ENCODE measurements at places on chromosomes 1 and 21. TPM values are rescaled to one million over a fixed set of nuclear protein-coding genes. Genes with fewer than 3 reads are reported as not detected.

DNA sequence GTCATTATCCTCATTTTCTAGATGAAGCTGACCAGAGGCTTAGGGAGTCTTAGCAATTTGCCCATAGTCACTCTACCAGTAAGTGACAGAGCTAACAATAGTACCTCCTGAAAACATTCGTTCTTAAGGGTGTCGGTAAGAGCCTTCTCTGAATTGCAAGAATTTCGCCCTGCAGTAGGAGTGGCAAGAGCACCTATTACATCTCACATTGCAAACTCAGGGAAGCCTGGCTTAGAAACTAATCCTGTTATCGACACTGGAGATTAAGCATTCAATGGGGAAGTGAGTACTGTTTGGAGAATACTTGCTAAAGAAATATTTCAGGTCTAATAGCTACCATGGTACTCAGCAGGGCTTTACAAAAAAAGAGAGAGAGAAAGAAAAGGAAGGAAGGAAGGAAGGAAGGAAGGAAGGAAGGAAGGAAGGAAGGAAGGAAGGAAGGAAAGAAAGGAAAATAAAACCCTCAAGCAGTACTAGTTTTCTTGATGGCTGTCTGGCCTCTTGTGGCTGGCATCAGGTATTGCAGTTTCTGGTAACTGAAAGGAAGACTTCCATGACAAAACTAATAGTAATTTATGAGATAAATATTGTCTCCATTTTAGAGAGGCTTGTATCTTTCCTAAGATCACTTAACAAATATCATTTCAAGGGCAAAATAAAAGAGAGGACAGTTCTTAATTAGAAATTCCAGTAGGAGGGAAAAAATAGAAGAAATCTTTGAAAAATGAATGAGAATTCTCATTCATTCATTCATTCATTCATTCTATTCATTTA lies 10.4 kb downstream of the C1orf226 start:
- no peak for DNase-seq

DNA sequence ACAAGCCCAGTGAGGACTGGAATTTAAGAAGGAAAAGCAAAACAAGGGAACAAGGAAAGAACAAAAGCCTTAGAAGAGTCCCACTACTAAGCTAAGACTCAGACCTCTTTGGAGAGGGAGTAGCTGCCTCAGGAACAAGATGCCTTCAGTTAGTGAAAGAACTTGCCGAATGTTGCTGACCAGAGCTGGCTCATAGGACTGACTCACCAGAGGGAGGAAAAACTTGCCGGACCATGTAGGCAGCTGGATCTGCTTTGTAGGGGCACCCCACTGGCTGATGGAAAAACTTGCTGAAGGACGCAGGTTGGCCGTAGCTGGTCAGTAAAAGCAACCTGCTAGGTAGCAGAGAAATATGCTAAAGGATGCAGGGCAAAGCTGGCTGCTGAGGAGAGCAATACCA lies 15.3 kb upstream of the ZSWIM5 start:
- no peak for DNase-seq

- DNase-seq = no peak
These were observed 40.2 kb downstream of the IL12RB2 start for GRCh38 chr1:67347688-67348472.

DNA sequence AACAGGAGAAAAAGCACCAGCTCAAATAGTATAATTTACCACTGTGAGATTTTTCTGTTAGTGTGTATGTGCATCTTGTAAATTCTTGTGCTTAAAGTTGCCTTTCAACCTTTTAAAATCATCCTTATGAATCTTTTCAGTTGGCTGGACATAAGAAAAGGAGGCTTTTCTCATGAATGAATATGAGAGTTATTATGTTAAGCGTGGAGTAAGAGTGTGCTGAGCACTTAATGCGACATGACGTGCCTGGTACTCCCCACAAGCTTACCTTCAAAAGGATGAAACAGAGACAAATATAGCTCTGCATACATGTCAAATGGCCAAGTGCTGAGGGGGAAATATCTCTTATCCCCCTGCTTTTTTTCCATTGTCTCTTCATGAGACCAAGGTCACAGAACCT lies 85.3 kb upstream of the ADGRL2 start:
- DNase-seq = no peak

GRCh38 chr1:38039331-38040088 lies 7.1 kb downstream of the POU3F1 start:
- DNase-seq = no peak

- DNase-seq = no peak
These were observed 91.3 kb downstream of the COLGALT2 start for GRCh38 chr1:183946320-183946613.

GRCh38 chr1:195336812-195337211 lies 1271.4 kb downstream of the KCNT2 start:
- DNase-seq = no peak

FBXO42 gene
- total RNA-seq = 20.9 TPM

OR2T29 gene
- total RNA-seq = not detected
